KG1 (cell line): ENCODE measurements at places on chromosomes 13 and 19.
A peak's percentile ranks its signal among the peaks of the same experiment; 100 is the strongest.

- DNase-seq, result no peak
Observed at GRCh38 chr13:87356314-87356713, 314.9 kb upstream of the SLITRK5 start.

DNA sequence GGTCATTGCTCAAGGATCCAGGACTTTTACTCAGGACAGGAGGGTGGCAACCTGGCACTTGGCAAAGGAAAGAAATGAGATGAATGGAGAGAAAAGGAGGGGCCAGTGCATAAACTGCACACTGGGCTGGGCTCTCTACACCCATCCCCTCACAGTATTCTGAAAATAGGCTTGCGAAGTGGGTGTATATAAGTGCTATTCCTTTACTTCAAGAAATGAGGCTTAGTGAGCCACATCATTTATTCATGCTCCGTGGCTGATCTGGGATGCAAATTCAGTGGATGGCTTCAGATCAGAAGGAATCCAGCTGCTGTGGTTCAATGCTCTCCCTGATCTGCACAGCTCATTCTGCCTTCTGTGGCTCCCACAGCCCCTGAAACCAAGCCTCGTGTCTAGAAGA lies 297.7 kb downstream of the UQCRFS1 start:
- DNase-seq, result no peak

DNA sequence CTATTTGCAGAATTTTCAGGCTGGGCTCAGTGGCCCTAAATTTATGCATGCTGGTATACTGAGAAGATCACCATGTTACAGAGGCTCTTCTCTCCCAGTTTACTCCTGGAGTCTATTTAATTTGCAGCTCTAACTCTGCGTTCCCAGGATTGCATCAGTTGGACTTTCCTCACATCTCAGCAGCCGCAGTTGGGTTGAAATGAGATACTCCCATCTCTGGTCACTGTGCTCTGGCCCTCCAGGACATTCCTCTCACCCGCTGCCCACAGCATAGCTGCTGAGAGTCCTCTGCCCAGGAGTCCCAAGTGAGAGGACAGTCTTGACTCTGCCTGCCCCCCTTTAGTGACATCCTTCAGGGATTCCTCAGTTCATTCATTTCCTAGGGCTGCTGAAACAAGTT lies 150.9 kb downstream of the LACC1 start:
- DNase-seq, result no peak

DNA sequence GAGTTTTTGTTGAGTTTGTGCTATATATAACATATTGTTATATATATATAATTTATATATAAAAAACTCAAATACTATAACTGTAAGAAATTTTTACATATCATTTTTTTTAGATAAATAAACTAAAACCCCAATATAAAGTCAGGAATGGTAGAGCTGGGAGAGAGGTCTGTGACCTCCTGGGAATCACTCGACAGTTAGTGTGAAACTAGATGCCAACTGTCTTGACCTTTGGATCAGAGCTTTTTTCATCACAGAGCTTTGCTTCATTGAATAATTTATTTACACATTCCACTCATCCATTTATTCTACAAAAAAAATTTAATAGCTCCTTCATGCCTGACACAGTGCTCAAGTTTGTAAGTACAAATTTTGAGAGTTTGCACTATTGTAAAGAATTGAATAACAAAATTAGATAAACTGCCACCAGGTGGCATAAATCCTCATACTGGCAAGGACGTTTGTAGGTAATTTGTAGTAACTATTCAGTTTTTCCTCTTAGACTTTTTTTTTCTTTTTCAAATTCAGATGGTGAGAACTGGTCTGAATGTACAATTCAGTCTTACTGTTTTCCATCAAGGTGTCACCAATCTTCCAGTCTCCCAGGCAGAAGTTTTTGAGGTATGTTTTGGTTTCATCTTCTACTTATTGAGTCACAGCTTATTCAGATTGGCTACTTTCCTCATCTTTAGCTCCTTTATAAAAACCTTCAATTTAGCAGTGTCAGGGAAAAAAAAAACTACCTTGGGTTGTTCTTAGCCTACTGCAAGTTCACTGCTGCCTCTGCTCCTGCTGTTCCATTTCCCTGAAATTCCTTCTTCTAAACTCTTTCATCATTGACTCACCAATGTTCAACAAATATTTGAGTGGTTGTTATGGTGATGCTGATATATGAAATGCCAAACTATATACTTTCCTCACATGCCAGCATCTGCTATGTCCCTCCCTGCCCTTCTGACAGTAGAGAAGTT lies 28.7 kb downstream of the LACC1 start:
- DNase-seq, result peak; percentile 31

DNA sequence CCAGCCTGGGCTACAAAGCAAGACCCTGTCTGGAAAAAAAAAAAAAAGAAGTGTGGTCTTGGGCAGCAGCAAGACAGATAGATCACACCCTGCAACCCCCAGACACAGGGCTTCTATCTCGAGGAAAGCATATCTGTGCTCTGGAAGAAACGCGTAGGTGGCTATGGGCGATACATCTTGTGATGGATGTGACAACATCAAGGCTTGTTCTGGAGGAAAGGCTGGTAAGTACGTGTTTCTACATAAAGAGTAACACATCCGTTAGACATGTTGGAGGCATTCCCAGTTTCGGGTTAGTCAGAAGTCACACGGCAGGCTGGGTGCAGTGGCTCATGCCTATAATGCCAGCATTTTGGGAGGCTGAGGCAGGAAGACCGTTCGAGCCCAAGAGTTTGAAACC lies 6.6 kb upstream of the DHDH start:
- DNase-seq, result no peak

- no peak for DNase-seq
Observed at GRCh38 chr13:112638157-112638750, 50.3 kb upstream of the TUBGCP3 start.

- no peak for DNase-seq
Observed at GRCh38 chr13:75715601-75716523, 79.7 kb downstream of the LMO7 start.

DNA sequence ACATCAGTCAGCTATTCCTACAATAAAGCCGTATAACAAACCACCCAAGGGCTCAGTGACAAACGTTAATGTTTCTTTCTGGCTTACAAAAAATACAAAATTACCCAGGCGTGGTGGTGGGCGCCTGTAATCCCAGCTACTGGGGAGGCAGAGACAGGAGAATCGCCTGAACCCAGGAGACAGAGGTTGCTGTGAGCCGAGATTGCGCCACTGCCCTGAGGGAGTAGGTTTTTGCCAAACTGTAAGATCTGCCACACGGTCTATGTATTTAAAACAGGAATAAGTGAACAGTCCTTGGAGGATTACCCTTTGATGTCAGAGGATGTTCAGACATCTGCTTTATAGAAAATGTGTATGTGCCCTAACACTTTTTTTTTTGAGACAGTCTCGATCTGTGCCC lies 105.8 kb downstream of the DPF1 start:
- DNase-seq, result no peak

- DNase-seq, result no peak
Observed at GRCh38 chr13:62305756-62306155, 890.1 kb upstream of the PCDH20 start.

GRCh38 chr13:33066329-33066728 lies 50.1 kb downstream of the KL start:
- no peak for DNase-seq

GRCh38 chr13:20093951-20094350 lies 66.9 kb downstream of the GJA3 start:
- DNase-seq, result no peak

- DNase-seq, result no peak
Observed at GRCh38 chr13:49635599-49636433, 7.5 kb downstream of the ARL11 start.

DNA sequence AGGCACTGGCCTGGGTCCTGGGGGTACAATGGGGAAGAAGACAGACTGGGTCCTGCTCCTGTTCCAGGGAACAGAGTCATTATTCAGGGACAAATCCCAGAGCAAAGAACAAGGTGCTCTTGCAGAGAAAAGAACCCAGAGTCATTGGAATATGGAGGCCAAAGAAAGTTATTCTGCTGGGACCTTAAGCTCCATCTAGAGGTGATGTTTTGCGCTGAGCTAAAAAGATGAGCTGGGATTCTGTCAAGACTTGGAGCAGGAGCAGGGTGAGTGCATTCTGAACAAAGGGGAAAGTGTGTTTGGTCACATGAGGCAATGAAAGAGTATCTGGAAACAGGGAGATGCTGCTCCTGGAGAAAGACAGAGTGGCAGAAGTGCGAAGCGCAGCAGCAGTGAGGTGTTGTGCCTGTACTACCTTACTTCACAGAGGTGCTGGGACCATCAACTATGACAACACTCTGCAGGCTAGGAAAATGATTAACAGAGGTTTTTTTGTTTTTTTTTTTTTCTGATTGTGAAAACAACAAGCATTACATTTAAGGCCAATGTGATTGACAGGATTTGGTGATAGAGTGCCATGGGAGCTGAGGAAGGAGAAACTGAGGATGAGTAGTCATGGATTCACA lies 95.3 kb upstream of the TNFSF11 start:
- DNase-seq, result no peak

- DNase-seq, result no peak
Observed at GRCh38 chr19:17246681-17247425, 1.1 kb upstream of the NR2F6 start.

DNA sequence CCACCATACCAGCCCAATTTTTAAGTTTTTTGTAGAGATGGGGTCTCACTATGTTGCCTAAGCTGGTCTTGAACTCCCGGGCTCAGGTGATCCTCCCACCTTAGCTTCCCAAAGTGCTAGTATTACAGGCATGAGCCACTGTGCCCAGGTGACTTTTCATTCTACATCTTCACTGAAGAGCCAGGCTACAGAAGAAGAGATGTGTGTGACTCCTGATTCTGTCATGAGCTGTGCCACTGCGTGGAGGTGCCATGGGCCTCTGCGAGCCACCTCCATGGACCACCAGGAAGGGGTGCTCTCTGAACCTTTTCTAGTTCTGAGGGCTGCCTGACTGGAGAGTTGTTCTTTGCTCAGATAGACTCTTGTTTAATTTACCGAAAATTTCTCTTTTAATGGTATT lies 56.6 kb upstream of the RANBP3 start:
- no peak for DNase-seq

DNA sequence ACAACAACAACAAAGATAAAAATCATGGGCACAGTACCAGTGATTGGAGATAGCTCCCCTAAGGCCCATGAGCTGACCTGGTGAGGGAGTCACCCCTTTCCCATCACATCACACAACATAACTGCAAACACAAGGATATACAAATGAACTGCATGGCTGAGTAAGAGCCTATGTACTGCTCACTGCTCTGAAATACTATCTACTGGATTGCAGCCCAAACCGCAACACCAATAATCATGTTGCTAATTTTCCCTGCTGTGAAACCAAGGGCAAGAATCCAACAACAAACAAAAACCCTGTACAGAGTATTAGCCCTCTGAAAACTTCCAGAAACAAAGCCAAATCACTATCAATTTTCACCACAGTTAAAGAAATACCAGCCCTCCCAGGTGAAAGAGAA lies 1893.2 kb downstream of the PCDH9 start:
- DNase-seq, result no peak

- peak; percentile 83 for DNase-seq
Observed at GRCh38 chr19:3184847-3185460, 776 bp upstream of the NCLN start.

- DNase-seq, result peak; percentile 30
Observed at GRCh38 chr13:58804832-58805231, 1173.3 kb downstream of the PCDH17 start.

GRCh38 chr13:49651570-49652354 lies 23.5 kb downstream of the ARL11 start:
- DNase-seq, result no peak

- no peak for DNase-seq
Observed at GRCh38 chr19:55179606-55180484, at the start of gene SYT5. TSS of gene SYT5 (minus strand) at chr19:55180289. CDS start at chr19:55179041, 1,248 bp downstream.

GRCh38 chr13:111120422-111120821 lies 5.3 kb downstream of the ARHGEF7 start:
- no peak for DNase-seq
